GM12878 (cell line): ENCODE measurements at places on chromosomes 5 and 9. TPM values are rescaled to one million over a fixed set of nuclear protein-coding genes. Genes with fewer than 3 reads are reported as not detected.

GRCh38 chr9:34503406-34503805 is 19.4 kb downstream of the ENHO start:
- DNase-seq, result no peak

The ANKDD1B gene
- 0.66 and 0.87 TPM in 2 replicates for total RNA-seq

The PHYHD1 gene
- not detected in 2 replicates for total RNA-seq

- no peak for DNase-seq
Observed at GRCh38 chr5:115723220-115723619, 93.2 kb downstream of the CDO1 start.

- no peak for DNase-seq
Observed at GRCh38 chr9:5186416-5187169, 1.2 kb upstream of the INSL6 start.

GRCh38 chr9:116039312-116039711 is 114.3 kb upstream of the PAPPA start:
- no peak for DNase-seq

DNA sequence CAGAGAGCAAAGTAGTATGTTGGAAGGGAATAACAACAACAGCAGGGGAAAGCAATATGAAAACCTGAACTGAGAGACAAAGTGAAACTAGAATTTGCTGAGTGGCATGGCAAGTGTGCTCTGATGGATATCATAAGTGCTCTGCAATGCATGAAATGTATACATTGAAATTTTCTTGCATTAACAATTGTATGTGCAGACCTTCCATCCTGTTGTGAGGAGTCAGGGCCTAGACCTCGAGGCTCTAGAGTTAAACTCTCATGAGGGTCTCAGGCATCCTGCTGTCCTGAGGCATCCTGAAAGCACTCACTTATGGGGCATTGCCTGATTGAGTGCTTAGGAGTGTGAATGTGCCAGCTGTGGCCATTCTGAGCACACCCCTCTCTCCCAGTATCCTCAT is 1.1 kb downstream of the ECM2 start:
- peak; percentile 36 for DNase-seq

The FAM153A gene
- 0.18 and 0.37 TPM in 2 replicates for total RNA-seq

- no peak for DNase-seq
Observed at GRCh38 chr5:88888291-88888690, 5.3 kb upstream of the MEF2C start.

The FAM151B gene
- 0.11 and 0.23 TPM in 2 replicates for total RNA-seq

DNA sequence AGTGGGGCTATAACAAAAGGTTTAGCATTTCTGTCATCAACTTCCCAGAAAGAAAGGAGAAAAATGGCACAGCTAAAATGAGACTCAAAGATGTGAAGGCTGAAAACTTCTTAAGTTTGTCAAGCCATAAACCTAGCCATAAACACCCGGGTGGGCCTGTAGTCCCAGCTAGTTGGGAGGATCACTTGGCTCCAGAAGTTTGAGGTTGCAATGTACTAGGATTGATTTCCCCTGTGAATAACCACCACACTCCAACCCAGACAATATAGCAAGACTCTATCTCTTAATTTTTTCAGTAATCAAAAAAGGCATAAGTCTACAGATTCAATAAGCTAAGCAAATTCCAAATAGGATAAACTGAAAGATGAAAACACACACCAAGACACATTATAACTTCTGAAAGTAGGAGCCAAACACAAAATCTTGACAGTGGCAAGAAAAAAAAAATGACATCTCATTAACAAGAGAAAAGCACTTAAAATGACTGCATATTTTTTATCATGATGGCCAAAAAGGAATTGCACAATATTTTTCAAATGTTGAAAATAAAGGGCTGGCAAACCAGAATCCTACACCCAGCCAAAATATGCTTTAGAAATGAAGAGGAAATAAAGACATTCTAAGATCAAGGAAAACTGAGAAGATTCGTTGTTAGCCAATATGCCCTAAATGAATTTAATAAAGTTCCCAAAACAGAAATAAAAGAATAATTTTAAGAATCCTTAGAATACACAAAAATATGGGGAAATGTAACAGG is 308.4 kb downstream of the BRINP1 start:
- no peak for DNase-seq

The DBH gene
- total RNA-seq, result not detected in 2 replicates

DNA sequence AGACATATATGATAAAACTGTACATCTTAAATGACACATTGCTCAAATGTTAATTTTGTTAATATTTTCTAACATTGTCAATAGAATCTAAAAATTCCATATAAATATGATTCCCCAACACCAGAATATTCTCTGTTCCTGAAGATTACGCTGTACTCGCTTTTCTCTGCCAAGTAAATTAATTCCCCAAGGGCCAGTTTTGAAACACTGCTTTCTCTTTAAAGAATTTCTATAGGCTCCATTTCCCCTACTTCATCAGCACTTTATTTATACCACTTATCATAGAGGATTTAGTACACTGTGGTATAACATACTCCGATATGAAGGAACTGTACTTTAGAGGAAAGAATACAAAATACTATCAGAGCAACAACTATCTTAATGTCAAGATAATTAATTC is 101.4 kb upstream of the ACOT12 start:
- no peak for DNase-seq

DNA sequence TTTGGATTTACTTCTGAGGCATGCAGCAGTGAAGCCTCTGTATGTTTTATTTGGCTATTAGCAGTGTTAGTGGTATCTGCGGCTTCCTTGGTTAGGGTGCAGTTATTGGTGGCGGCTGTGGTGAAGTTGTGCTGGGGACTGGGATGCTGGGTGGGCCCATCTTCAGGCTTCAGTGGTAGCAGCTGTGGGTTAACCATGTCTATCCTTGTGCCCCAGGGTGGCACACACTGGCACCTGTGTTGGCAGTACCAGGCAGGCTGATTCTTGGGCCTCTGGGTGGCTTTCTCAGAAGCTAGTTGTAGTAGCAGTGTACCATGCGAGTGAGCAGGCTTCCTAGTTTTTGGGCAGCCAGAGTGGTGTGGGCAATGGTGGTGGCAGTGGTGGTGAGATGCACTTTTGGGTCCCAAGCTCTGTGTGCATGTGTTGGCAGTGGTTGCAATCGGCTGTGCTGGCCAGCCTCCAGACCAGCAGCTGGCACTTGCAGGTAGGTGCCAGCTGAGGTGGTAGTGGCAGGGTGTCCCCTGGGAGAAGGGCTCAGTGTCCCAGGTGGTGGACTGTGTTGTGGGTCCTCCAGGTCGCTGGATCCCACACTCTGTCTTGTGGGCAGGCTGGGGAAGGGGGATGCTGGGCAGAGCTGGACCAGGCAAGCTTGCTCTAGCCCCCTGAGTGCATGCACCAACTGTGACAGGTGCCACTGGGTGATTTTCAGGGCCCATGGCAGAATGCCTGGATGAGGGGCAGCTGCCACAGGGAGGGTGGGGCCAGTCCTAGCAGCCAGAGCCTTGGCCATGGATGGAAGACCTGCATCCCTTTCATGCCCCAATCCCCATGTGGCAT is 13.6 kb downstream of the AHRR start:
- DNase-seq, result no peak

DNA sequence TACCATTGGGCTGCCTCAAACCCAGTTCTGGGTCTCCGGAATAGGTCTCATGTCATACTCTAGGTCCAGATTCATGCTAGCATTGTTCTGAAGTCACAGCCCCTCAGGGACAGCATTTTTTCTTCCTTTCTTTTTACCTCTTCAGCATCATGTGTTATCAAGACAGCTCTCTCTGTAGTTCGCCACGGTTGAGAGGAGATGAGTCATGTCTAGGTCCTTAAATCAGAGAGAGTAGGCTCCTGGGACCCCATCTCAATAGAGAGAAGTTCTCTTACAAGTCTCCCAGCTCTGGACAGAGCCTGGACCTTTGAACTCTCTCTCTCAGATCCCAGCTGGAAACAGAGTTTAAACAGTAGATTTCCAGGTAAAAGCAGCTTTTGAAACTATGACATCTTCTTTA is 332.4 kb upstream of the CD180 start:
- no peak for DNase-seq

DNA sequence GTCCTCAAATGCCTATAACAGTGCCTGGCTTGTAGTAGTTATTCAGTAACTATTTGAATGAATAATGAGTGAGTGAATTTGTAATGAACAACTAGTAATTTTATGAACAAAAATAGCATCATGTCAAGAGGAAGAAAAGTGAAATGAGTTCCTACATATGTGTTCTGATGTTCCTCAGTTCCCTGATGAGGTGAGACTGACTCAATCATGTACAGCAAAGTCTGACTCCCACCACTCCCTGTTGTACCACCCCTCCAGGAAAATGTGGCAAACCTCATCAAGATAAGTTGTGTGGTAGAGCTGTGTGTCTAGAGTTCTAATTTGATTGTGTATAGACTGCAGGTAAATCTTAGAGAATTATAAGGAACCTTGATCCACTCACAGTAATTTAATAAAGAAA is 201.6 kb downstream of the GOLPH3 start:
- DNase-seq, result no peak

The RLN2 gene
- 3.3 and 3.9 TPM in 2 replicates for total RNA-seq

- DNase-seq, result no peak
Observed at GRCh38 chr9:112496074-112496722, 9.6 kb downstream of the KIAA1958 start.

- DNase-seq, result peak; percentile 44
Observed at GRCh38 chr5:14108170-14108996, 34.8 kb upstream of the TRIO start.

GRCh38 chr5:167294882-167295680 is 996.4 kb upstream of the WWC1 start:
- no peak for DNase-seq
